ENCODE measurements at places on chromosomes 6 and 20.

DNA sequence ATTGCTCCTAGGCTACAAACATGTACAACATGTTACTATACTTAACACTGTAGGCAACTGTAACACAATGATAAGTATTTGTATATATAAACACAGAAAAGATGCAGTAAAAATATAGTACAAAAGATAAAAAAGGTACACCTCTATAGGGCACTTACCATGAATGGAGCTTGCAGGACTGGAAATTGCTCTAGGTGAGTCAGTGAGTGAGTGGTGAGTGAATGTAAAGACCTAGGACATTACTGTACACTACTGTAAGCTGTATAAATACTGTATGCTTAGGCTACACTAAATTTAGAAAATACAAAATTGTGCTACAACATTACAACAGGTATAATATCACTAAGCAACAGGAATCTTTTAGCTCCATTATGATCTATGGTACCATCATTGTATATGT is 312.0 kb upstream of the PREP start:
- no peak for DNase-seq

DNA sequence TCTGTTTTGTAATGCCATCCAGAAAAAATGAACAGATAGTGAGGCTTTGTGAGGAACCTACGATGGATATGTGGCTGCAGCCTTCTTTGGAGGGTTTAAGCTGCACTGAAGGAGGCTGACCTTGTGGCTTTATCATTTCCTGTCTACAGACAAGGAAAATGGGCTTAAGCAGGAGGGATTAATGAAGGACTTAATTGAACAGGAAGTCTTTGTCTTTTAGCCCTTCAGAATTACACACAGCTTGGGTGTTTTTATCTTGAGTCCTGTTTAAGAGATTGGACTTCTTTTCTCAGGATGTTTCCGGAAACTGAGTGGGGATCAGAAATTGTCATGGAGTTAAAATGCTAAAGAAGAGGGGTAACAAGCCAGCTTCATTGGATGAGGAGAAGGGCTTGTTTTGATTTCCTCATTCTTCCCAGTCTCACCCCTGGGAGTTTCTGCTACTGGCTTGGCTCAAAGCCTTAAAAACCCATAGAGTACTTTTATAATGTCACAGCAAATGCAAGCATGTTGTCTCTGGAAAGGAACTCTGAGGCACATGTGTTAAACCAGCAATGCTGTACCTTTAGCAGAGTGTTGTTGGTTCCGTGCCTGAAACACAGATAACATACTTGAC is 193.6 kb downstream of the JARID2 start:
- no peak for DNase-seq

GRCh38 chr6:138277835-138278234 is 59.5 kb upstream of the PBOV1 start:
- no peak for DNase-seq

DNA sequence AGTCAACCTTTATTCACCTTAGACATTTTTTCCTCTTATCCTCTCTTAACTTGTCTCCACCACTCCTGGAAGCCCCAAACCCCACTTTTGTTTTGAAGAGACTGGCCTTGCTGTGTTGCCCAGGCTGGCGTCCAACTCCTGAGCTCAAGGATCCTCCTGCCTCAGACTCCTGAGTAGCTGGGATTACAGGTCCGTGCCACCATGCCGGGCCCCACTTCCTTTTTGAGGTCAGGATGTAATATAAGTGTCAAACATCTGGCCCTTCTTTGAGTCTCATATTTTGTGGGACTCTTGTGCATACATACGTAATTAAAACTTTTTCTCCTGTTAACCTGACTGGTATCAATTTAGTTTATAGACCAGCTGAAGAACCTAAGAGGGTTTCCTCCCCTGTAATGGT is 1.4 kb upstream of the CDK19 start:
- DNase-seq, result no peak

DNA sequence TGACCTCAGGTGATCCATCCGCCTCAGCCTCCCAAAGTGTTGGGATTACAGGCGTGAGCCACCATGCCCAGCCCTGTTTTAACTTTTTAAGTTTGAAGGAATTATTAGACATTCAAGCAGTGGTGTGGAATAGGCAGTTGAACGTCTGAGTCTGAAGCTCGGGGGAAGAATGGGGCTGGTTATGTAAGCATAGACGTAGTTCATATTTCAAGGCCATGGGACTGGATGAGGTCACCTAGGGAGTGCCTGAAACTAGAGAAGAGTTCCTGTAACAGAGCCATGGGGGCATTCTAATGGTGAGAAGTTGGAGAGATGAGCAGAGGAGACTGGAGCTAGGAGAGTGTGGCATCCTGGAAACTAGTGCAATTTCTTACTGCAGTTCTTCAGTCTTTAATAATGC is 6.4 kb downstream of the CDKAL1 start:
- no peak for DNase-seq

DNA sequence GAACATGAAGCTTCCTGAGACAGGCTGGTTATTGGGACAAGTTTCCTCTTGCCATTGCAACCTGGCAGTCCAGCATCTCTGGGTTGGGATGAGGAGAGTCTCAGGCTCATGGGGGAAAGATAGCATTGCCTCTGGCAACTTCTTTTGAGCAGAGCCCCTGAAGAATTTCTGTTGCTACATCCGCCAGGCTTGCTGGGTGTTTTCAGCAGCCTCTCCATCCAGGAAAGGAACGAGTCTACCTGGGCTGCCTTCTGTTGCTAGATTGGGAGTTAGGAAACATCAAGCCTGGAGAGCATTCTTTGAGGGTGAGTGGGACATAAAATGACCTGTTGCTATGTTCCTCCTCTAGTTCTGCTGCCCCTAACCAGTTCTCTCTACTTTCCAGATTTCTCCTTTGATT is 313.5 kb downstream of the RFPL4B start:
- DNase-seq, result no peak

DNA sequence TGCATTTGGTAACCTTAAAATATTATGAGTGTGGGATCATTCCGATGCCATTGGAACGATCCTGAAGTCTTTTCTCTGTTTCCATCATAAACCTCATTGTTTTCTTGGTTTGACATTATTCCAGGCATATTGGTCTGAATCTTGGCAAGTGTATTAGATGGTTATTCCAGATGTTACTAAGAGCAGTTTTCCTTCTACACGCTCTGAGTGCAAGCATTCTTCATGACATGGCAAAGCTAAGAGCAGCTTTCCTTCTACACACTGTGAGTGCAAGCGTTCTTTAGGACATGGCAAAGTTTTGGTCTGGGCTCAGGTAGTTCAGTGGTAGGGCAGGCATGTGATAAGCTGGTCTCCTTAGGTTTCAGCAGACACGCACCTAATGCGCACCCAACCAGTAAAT is 53.0 kb downstream of the SMOC2 start:
- DNase-seq, result no peak

DNA sequence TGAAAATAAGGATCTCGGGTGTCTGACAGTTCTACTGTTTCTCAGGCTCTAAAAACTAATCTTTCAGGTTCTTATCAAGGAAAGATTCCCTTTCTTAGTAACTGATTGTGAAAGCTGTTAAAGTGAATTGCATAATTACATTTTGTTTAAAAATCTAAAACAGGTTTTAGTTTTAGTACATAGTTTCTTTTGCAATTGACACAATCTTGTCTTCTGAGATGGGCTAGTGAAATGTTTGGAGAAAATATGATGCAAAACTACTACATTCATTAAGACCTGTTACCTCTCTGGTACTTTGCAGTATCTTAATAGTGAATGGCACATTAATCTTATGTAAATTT is 298.4 kb downstream of the UTRN start:
- no peak for DNase-seq

DNA sequence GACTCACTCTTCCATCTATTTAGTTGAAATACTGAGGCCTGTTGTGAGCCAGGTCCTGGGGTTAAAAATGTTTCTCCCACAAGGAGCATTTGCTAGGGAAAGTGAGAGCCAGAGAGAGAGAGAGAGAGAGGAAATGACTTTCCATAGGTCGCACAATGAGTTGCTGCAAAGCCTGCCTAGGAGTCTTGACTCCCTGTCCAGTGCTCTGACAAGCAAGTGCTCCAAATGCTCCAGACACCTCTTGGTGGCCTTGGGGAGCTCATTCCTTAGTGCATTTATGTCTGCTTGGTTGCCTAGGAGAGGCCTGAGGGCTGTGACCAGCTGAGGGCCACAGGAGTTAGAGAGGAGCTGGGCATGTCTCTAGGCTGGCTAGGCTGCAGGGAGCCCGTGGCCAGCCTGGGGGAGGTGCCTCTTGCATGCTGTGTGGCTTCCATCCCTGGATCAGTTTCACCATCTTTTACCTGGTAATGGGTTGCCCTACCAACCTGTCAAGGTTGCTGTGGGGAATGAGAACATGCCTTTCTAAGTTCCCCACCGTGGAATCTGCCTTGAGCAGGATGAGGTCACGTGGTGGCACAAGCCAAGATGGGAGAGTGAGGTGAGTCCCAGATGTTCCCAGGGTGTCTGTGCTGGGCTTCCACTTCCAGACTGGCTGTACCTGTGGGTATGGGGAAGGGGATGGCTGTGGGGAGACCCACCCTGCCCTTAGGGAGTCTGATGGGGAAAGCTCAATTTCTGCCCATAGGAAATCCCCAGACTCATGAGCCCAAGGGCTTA is 105.0 kb downstream of the VEGFA start:
- DNase-seq, result no peak

GRCh38 chr20:52923123-52923937 is 48.8 kb upstream of the TSHZ2 start:
- no peak for DNase-seq

- no peak for DNase-seq
Observed at GRCh38 chr20:51573576-51574243, 31.2 kb upstream of the NFATC2 start.

- DNase-seq, result no peak
Observed at GRCh38 chr6:32840604-32841246, 2.2 kb upstream of the TAP2 start.

Measured in effector CD4-positive, alpha-beta T cell (primary cell).